NCI-H1105 (cell line): ENCODE measurements at places on chromosomes 1 and 21.

- DNase-seq, result no peak
Observed at GRCh38 chr21:25834381-25834780, 99.6 kb downstream of the GABPA start.

- no peak for DNase-seq
Observed at GRCh38 chr1:185786524-185786923, 52.3 kb downstream of the HMCN1 start.

DNA sequence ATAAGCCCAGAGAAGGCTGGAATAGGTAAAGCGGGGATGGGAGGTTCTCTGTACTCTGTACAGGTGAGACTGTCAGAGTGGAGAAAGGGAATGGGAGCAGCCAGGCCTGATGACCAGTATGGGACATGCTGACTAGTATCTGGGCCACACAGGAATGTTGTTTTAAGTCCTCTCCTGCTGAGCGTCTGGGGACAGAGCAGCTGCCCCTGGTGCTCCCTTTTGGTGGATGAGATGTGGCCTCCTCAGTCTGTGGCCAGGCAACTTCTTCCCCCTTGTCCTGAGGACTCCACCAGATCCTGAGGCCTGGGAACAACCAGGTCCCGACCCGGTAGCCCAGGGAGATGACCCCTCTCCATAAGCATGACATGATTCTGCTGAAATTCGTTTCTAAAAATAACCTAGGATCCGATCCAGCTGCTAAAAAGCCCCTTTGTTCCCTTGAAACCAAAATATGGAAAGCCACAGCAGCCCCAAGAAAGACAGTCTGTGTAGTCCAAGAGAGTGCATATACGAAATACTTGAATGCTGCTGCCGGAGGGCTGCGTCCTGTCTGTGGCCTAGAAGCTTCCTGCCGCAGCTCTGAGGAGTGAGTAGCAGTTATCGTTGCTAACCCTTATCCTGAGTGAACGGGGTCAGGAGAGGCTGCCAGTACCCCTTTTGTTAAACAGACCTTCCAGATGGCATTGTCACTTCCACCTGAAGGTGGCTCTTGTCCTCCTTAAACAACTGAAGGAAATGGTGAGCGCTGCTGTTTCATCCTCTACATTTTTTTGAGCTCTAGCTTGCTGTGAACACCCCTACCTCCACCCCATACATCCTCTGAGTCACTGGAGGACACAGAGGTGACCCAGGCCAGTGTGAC is 47.1 kb downstream of the ATP2B4 start:
- DNase-seq, result no peak

- DNase-seq, result no peak
Observed at GRCh38 chr21:14267076-14267475, 51.1 kb downstream of the RBM11 start.

GRCh38 chr1:155481741-155482241 is 80.8 kb downstream of the ASH1L start:
- DNase-seq, result no peak
